ENCODE measurements at places on chromosomes 7 and 10. TPM values are rescaled to one million over a fixed set of nuclear protein-coding genes. Genes with fewer than 3 reads are reported as not detected.

The NANOS1 gene
- total RNA-seq: 0.17 TPM

The CLRN3 gene
- total RNA-seq: not detected

The NODAL gene
- total RNA-seq: not detected

The RPEL1 gene
- not detected for total RNA-seq

The TLX1 gene
- not detected for total RNA-seq

The VSTM4 gene
- 0.18 TPM for total RNA-seq

The SKAP2 gene
- total RNA-seq: 8.5 TPM

The KEL gene
- not detected for total RNA-seq

The CFAP58 gene
- 0.40 TPM for total RNA-seq

The OR2A2 gene
- total RNA-seq: not detected

The LIPN gene
- total RNA-seq: not detected

The ERVW-1 gene
- not detected for total RNA-seq

The RNF133 gene
- total RNA-seq: not detected

The PTPRZ1 gene
- total RNA-seq: 0.13 TPM

The ACBD7 gene
- 0.74 TPM for total RNA-seq

The NEURL1 gene
- total RNA-seq: not detected

The ANKRD7 gene
- 0.39 TPM for total RNA-seq

The SPDYE9 gene
- not detected for total RNA-seq

The UBTD1 gene
- total RNA-seq: 42.1 TPM

The MNX1 gene
- total RNA-seq: not detected

The ADIRF gene
- total RNA-seq: 93.0 TPM

The MSMB gene
- total RNA-seq: not detected

The PAPOLB gene
- not detected for total RNA-seq

The IFIT3 gene
- 11.6 TPM for total RNA-seq

The EVX1 gene
- total RNA-seq: not detected

The LRRC18 gene
- not detected for total RNA-seq

The ACSM6 gene
- not detected for total RNA-seq

The SPDYE2 gene
- total RNA-seq: not detected

The GSTO1 gene
- 226 TPM for total RNA-seq

The IGF2BP3 gene
- 22.1 TPM for total RNA-seq

The FBXO24 gene
- 0.47 TPM for total RNA-seq

The CNTNAP2 gene
- not detected for total RNA-seq

The GNAT3 gene
- total RNA-seq: not detected

The STYXL1 gene
- total RNA-seq: 30.7 TPM

The FAM25G gene
- not detected for total RNA-seq

The TMEM26 gene
- not detected for total RNA-seq

The SLC12A9 gene
- total RNA-seq: 23.3 TPM

The ASIC3 gene
- 0.62 TPM for total RNA-seq

The PRTFDC1 gene
- 12.7 TPM for total RNA-seq

The TMUB1 gene
- 44.0 TPM for total RNA-seq

The UCMA gene
- not detected for total RNA-seq

The PRPS1L1 gene
- total RNA-seq: not detected

The DPYSL4 gene
- total RNA-seq: 2.4 TPM

The AEBP1 gene
- total RNA-seq: 82.7 TPM

The TUBB8 gene
- not detected for total RNA-seq
